IMR-90 (cell line): ENCODE measurements at places on chromosomes 6 and 20.

DNA sequence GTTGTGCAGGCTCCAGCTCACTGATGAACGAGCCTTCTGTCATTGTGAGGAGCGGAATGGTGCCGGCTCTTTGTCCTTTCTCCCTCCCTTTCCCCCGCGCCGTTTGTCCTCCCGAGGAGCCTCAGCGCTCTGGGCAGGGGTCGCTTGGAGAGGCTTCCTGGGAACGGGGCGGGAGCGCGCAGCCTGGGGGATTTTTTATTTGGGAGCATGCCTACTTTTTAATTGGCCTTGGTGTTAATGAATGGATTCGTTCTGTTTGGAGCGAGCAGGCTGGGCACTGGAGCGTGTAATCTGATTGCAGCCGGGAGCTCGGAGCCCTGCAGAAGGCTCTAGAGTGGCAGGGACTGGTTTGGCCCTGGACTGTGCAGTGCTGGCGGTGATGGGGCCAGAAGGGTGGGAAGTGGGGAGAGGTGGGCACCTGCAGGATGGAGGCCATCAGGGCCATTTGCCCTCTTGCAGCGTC lies 118.8 kb downstream of the CDH4 start:
- no peak for DNase-seq

DNA sequence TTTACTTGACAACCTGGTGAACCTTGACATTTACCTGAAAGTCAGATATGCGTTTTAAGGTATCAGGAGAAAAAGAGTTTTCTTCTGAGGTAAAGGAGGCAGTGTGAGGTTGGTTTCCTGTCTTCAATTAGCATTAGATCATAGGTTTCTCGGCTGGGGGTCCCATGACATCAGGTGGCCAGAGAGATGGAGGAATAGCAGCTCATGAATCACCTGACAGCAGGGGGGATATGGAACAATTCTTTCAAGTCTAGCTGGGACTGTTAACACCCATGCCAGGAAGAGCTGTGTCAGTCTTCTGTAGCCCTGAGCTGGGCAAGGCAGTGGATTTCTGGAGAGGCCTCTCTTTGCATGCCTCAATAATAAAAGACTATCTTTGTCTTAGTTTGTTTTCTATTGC lies 108.0 kb upstream of the TMEM170B start:
- DNase-seq: no peak

GRCh38 chr6:122454673-122455072 lies 16.9 kb downstream of the SERINC1 start:
- DNase-seq: no peak

- no peak for DNase-seq
These were observed 3.1 kb upstream of the ARMC2 start for GRCh38 chr6:108845145-108845544.

- peak; percentile 16 for DNase-seq
These were observed 192.5 kb downstream of the PTPRK start for GRCh38 chr6:128327890-128328289.

- DNase-seq: no peak
These were observed 62.9 kb upstream of the TULP4 start for GRCh38 chr6:158249340-158249836.

DNA sequence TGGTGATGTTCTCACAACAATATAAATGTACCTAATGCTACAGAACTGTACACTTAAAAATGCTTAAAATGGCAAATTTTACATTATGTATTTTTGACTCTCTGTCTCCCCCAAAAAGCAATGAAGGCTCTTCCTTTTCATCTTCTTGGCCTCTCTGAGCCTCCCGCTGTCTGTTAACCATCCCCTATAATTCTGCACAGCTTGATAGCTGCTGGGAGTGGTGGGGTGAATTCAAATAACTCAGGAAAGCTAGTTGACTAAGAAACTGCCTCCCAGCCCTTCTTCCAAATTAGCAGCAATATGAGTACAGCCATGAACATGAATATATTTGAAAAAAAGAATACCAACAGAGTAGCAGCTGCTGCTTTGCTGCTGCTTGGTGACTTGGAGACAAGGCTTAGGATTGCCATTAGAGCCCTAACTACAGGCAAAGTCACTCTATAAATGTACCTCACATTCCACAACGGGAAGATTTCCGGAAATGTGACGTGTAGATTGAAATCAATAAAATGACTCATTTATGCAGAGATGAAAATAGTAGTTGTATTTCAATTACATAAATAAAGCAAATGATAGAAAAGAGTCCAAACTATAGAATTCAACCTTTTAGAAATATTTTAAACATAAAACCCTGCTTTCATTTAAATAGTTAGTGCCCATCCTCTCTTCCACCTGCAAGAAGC lies 200.1 kb upstream of the HEY2 start:
- DNase-seq: no peak

- DNase-seq: peak; percentile 46
These were observed 371.7 kb upstream of the RUNX2 start for GRCh38 chr6:44956396-44956795.

DNA sequence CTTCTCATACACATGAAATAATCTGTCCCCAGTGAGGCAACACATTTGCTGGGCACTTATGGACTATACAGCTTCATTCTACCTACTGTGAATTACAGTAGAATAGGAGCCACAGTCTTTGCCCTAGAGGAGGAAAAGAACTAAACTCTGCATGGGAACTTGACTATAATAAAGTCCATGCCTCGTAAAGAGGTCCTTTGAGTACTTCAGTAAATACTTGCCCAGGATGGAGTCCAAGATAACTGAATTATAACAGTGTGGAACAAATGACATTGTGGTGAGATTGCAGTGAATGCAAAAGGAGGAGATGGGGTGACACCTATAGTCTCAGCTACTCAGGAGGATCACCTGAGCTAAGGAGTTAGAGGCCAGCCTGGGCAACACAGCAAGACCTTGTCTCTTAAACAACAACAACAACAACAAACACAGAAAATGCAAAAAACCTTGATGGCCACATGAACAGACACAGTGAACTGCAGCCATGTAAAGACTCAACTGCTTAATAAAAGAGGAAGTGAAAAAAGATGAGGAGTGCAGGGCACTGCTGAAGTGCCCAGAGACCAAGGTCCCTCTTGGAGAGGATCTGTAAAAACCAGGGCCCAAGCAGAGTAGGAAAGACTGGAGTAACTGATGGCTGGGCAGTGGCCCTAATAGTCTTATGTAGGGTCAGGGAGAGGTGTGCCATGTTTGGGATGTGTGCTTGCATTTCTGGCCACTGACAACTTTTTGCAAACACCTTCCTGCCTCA lies 3.7 kb downstream of the MRPS18A start:
- no peak for DNase-seq

GRCh38 chr20:49424536-49424935 lies 57.9 kb downstream of the KCNB1 start:
- no peak for DNase-seq

DNA sequence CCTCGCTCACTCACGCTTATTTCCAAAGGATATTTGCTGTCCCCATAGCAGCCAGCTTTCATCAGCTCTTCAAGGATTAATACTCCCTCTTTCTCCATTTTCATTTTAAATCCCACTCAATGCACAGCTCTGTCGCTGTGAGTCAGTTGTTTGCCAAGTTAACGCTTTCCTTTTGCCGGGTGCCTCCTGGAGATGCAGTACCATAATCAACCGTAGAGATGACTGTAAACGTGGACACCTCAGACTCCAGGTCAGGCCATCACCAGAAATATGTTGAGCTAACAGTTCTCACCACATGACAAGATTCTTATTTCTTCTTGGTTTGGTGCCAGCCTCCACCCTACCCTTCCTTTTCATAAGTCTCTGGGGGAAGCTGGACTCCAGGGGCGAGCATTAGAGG lies 66.6 kb upstream of the TAB2 start:
- DNase-seq: no peak

- DNase-seq: no peak
These were observed 10.2 kb downstream of the HDAC2 start for GRCh38 chr6:113960795-113961194.

DNA sequence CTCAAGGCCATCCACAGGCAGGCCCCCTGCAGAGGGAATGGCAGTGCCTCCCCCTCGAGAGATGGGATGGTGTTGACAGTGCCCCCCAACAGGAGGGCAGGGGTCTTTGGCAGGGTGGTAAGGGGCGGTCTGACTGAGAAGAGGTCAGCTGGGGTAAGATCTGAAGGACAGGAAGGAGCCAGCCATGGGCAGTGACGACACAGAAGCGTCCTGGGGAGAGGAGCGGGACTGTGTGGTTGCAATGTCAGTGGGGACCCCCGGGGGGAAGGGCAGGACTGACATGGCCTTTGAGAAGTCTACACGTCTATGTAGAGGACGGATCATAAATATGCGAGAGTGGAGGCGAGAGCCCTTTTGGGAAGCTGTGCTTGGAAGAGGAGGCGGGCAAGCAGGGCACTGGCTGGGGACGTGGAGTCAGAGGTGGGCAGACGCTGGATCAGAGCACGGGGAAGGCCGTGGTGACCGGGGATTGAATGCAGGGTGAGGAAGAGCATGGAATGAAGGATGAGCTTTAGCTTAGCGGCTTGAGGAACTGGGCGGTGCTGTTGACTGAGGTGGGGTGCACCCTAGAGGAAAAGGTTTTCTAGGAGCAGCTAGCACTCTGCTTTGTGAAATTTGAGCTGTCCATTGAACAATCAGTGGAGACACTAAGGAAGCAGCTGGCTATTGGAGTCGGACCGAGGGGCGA lies 82.5 kb upstream of the AGPAT4 start:
- DNase-seq: no peak

DNA sequence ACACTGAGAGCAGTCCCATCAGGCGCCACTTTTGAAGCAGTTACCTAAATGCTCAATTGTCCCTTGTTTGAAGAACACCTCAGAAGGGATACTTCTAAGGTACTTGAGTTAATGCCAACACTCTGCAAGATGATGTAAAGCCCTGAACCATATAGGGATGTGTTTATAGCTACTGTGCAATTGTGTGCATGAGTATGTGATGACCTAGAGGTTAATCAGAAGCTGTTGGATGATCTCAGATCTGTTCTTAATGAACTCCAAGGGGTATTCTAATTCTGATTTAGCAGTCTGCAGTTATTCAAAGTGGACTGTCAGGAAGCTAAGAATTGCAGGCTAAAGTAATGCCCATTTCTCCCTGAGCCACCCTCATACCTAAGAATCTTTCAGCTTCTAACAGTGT lies 158.3 kb downstream of the TMEM242 start:
- DNase-seq: peak; percentile 34

- no peak for DNase-seq
These were observed 27.9 kb downstream of the MOCS1 start for GRCh38 chr6:39906318-39906761.

DNA sequence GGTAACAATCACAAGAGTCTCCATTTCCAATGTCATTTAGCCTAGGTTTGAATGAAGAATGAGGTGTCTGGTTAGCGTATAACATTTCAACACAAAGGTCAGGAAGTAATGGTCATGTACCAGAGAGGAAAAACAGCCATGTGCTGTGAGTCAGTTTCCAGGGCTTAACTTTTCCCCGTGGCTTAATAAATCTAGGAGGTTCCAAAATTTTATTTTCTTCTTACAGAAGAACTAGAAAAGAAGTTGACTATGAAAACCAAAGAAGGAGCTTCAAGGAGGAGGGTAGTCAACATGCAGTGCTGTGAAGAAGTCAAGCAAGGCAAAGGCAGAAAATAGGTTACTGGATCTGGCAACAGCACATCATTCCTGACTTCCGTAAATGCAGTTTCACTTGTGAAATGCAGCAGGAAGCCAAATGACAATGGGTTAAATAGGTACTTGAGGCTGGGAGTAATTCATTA lies 8.4 kb upstream of the GABRR2 start:
- DNase-seq: peak; percentile 41

- DNase-seq: no peak
These were observed 67.4 kb downstream of the BTBD9 start for GRCh38 chr6:38572186-38572813.
